ENCODE measurements at places on chromosomes 2 and 18. TPM values are rescaled to one million over a fixed set of nuclear protein-coding genes. Genes with fewer than 3 reads are reported as not detected.

DNA sequence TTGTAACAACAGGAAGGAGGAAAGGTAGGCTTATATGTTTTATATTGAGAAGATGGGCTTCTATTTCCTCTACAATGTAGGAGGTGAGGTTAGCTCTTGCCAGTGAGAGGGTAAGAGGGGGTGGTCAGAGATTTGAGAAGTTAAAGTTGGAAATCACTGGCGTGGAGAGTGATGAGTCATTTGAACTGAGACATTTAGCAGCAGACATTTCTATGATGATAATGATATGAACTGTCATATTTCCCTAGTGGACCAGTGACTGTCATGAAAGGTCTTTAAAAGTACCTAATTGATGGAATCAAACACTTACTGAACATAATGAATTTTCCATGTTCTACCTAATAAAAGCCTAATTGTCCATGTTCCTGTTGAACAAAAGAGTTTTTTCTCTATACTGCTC lies 126.1 kb downstream of the FAM161A start:
- DNase-seq, result no peak

LCT gene
- 0.09 TPM for total RNA-seq

- no peak for DNase-seq
These were observed 624.7 kb downstream of the LRP1B start for GRCh38 chr2:141506135-141506534.

GRCh38 chr2:26573241-26573925 lies 67.8 kb downstream of the CIB4 start:
- no peak for DNase-seq

GRCh38 chr18:33696332-33697162 lies 118.5 kb downstream of the ASXL3 start:
- DNase-seq, result no peak

LBH gene
- 7.2 TPM for total RNA-seq

DNA sequence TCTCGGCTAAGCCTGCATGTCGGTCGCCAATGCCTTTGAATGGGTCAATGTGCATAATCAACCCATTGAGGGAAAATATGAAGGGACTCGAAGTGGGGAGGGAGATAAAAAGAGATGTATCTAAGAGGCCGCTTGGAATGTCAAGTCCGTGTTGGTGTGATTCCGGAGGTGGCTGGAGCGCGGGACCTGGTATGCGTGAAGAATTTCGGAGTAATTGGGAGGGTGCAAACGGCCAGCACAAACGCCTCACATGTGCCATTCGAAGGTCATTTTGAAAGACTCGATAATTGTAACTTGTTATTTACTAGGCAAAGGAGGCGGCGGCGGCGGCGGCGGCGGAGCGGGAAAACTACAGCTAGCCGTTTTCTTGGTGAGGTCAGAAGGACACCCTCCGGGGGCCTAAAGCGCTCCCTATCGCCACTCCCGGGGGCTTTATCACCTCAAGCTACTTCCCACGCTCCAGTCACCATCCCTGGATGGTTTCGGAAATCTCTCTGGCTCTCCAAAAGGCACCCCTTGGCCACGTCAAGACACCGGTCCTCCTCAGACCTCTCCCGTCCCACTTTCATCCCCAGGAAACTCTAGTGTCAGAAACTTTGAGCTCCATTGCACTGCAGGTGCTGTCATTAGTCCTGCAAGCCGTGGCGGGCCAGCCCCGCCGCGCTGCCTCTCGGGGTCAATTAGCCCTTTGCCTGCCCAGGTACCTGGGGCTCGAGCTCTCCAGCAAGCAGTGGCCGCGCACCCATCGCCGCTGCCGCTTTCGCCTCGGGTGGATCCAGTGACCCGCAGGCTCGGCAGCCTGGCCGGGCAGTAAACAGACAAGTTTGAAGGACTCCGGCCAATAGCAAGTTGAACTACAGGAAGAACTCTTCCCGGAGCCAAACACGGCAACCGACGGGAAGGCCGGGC lies 1.5 kb downstream of the ERBB4 start:
- DNase-seq, result peak; percentile 40

GRCh38 chr2:4168834-4169233 lies 465.5 kb downstream of the DCDC2C start:
- DNase-seq, result no peak

- DNase-seq, result no peak
These were observed 64.4 kb downstream of the TTC21B start for GRCh38 chr2:165889158-165889557.

DNA sequence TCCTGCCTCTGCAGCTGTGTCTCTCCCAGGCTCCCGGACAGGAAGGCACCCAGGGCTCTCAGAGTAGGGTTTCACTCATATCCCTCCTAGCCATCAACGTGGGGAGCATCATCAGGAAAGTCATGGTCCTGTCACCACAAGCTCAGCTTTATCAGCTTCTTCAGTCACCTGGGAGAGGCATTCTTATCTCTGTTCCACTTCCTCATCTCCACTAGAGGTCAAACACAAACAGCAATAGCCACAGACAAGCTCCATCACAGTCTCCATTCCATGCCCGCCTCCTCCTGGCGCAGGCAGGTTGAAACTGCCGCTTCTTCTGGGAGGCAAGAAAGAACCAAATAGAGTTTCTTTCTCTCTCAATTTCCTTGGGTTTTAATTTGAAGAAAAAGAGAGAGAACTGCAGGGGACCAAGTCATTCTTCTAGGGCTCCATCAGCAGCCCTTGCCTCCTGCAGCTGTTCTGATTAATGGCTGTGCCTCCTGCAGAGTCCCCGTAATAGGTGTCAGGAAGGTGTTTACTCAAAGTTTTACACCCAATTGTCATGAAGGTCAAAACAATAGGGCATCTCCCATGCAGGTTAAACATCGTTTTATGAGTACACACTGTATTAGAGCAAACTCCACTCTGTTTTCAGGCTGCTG lies 377.9 kb downstream of the TMEM182 start:
- DNase-seq, result no peak

DNA sequence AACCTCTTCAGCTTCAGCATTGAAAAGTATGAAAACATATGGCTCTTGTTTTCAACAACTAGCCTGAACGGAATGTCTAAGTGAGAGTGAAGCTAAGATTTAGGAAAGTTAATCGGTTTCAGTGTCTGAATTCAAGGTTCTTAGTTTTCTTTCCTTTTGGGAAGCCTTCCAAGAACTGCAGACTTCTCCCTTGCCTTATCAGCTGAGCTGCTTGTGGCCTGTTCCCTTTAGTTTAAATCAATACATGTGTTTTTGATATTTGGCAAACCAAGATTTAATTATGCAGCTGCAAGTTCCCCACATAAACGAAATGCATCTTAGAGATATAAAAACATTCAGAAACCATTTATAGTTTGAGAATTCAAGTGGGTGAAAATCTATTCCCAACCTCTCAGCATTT lies 274.3 kb upstream of the NRP2 start:
- DNase-seq, result no peak

- no peak for DNase-seq
These were observed 112.9 kb downstream of the CDK15 start for GRCh38 chr2:201919308-201919634.

DNA sequence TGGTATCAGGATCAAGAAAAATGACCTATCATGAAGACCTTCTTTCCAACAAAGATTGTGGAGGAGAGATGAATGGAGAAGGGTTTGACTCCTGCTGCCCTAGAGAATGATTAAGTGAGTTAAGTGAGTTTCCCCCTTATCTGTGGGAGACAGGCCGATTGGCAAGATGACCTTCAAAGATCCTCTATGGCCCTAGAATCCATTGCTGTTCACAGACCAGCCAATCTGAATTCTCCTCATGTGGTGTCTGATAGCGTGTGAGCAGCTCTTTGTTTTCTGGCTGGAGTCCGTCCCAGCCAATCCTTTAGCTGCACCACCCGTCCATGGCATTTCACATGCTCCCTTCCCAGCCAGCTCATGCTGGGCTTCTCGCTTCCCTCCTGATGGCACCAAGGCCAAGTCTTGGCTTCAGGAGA lies 79.4 kb downstream of the MARCHF4 start:
- DNase-seq, result no peak

CRYGD gene
- total RNA-seq, result not detected

GRCh38 chr2:109497911-109498870 lies 115.6 kb downstream of the SEPTIN10 start:
- peak; percentile 53 for DNase-seq

- DNase-seq, result no peak
These were observed 11.9 kb upstream of the APCDD1 start for GRCh38 chr18:10442551-10442971.

MPV17 gene
- 39.5 TPM for total RNA-seq

- DNase-seq, result no peak
These were observed 1195.9 kb upstream of the CHAC2 start for GRCh38 chr2:52571380-52572347.

TMEM247 gene
- total RNA-seq, result not detected

DNA sequence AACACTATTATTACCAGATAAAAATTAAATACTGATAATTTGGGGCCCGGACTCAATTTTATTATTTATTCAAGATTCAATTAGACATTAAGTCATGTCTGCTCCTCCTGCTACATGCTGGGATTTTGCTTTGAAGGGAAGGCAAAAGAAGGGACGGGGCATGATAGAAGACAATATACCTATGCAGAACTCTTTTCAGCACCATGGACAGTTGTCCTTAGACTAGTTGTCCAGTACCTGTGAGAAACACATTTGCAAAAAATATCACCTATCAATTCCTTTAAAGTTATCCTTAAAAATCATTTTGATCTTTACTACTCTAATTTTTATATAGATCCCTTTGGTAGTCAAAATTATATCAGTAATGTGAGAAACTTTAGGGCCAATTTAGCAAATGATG lies 100.2 kb upstream of the SULT1C3 start:
- DNase-seq, result no peak

DNA sequence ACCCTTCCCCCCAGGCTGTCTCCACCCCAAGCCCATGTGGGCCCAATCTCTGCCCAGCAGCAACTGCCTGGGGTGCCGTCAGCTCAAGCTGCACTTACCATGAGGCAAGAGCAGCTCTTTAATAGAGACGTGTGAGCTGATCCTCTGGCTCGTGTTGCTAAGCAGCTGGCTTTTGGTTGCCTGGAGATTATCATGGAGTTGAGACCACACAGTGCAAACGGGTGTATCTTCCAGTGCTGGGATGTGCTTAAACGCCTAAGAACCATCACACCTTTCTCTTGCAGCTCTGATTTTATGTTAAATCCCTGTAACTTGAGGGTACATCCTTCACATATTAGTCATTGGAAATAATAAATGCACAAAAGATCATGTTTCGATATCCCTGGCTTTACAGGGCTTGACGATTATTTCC lies 271.1 kb downstream of the PRKCE start:
- no peak for DNase-seq

ONECUT2 gene
- total RNA-seq, result 0.87 TPM

GRCh38 chr18:6604573-6604941 lies 125.0 kb upstream of the ARHGAP28 start:
- DNase-seq, result no peak

PXDN gene
- total RNA-seq, result 9.3 TPM

ACP1 gene
- total RNA-seq, result 72.1 TPM

DNA sequence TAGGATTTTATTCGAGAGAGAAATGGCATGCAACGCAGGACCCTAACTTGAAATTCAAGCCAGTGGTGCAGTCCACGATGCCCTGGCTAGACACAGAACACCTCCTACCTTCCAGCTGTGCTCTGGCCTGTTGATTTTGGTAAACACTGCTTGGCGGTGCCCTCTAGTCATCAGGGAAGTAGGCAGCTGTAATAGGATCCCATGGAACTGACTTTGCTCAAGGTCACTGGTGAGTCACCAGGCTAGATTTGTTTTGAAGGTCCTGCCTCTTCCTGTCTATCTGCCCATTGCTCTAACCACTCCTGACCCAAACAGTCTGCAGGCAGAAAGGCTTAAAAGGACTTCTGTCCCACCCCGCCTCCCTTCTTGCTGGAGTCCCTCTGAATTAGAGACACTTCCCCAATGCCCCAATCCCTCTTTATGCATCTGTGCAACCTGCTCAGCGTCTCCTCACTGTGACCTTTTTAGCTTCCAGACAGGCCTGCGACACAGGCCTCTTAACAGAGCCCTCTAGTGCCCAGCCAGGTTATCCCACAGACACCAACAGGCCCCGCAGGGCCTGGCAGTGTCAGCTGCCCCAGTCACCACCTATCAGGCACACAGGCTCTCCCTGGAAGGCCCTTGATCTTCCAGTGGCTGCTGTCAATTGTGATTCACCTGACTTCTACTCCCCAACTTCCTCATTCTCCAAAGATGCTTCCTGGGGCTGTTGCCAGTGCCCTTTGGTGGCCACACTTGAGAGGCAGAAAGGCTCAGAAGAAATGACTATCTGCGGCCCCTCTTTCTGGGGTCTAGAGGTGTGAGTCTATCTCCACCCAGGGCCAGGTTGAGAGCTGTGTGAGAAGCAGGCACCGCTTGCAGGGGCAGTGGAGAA lies 5.2 kb downstream of the TMEM127 start:
- peak; percentile 76 for DNase-seq

GRCh38 chr18:42920621-42921020 lies 194.9 kb downstream of the RIT2 start:
- DNase-seq, result no peak

FLACC1 gene
- total RNA-seq, result 3.5 TPM

- DNase-seq, result no peak
These were observed 34.9 kb downstream of the EFR3B start for GRCh38 chr2:25076749-25077148.

MOGAT1 gene
- total RNA-seq, result not detected

- no peak for DNase-seq
These were observed 274.7 kb downstream of the TWIST2 start for GRCh38 chr2:239122421-239123110.

GRCh38 chr2:147382322-147382948 lies 462.4 kb upstream of the ACVR2A start:
- peak; percentile 24 for DNase-seq

GRCh38 chr2:9364791-9365497 lies 58.4 kb downstream of the ITGB1BP1 start:
- no peak for DNase-seq

GRCh38 chr2:67851956-67852824 lies 210.6 kb downstream of the C1D start:
- DNase-seq, result no peak

- no peak for DNase-seq
These were observed 6.8 kb downstream of the SLC38A11 start for GRCh38 chr2:164948540-164948939.

CCDC93 gene
- 42.3 TPM for total RNA-seq

DNA sequence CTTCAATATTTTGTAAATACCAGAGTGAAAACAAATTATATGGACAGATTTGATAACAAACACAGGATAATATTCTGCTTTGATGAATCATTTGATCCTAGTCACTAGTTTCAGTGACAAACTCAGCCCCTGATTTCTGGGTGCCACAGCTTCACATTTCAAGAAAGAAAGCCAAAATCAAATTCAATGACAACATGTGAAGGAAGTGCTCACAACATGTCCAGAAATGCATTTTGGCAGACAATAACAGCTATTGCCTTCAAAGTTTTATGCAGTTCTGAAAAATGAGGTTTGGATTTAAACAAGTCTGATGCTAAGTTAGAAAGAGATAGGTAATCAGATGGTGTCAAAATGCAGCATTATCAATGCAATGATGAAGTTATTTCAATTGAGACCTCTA lies 106.9 kb upstream of the PIEZO2 start:
- no peak for DNase-seq

KCNE4 gene
- 5.8 TPM for total RNA-seq

Measured in mucosa of descending colon (tissue), 3 donors.